ENCODE measurements at places on chromosomes 12 and 14.

- no peak for DNase-seq
Observed at GRCh38 chr14:101927859-101928258, 36.5 kb upstream of the DYNC1H1 start.

- no peak for DNase-seq
Observed at GRCh38 chr14:105400016-105400415, 1.7 kb downstream of the TEX22 start.

DNA sequence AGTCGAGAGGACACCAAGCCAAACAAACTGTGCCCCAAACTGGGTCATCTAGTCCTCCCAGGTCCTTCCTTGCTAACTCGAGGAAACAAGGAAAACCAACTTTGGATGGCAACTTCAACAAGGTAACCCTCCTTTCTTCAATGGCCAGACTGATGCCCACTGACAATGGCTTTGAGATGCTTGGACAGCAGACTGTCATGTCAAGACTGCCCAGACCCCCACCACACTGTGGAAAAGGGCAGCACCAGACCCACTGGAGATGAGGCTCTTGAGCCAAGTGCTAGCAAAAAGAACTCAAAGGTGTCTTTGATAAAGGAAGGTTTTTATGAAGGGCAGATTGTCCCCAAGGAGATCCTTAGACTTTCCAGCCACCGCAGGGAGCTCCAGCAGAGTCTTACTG, 9.0 kb upstream of the CDH24 start:
- no peak for DNase-seq

DNA sequence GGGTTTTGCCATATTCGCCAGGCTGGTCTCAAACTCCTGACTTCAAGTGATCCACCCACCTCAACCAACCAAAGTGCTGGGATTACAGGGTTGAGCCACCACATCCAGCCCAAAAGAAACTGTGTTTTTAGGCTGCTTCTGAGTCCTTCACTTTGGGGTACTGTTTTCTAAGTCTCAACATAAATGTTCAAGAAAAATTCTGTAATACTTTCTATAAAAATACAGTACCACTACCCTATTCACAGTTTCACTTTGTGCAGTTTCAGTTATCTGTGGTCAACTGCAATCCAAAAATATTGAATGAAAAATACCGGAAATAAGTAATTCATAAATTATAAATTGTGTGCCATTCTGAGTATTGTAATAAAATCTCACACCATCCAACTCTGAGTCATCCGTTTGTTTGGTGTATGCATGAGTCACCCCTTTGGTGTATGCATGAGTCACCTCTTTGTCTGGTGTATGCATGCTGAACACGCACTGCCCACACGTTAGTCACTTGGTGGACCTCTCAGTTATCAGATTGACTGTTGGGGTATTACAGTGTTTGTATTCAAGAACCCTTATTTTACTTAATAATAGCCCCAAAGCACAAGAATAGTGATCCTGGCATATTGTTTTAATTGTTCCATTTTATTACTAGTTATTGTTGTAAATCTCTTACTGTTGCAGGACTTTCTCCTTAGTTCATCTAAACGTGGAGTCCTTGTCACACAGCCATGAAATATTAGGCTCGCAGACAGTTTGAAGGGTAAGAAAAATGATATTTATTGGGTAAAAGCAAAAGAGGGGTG, 190.2 kb downstream of the FSCB start:
- no peak for DNase-seq

DNA sequence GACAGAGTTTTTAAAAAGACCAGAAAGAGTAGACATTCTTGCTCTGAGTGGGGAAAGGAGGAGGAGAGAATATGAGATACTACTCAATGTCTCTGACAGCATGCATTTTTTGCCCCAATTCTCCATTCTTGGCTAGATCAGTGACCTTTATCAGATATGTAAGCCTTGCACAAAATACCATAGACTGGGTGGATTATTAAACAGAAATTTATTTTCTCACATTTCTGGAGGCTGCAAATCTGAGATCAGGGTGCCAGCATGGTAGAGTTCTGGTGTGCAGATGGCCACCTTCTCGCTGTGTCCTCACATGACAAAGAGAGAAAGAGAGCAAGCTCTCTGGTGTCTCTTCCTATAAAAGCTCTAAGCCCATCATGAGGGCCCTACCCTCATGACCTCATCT, 38.6 kb downstream of the ANKS1B start:
- DNase-seq: no peak

DNA sequence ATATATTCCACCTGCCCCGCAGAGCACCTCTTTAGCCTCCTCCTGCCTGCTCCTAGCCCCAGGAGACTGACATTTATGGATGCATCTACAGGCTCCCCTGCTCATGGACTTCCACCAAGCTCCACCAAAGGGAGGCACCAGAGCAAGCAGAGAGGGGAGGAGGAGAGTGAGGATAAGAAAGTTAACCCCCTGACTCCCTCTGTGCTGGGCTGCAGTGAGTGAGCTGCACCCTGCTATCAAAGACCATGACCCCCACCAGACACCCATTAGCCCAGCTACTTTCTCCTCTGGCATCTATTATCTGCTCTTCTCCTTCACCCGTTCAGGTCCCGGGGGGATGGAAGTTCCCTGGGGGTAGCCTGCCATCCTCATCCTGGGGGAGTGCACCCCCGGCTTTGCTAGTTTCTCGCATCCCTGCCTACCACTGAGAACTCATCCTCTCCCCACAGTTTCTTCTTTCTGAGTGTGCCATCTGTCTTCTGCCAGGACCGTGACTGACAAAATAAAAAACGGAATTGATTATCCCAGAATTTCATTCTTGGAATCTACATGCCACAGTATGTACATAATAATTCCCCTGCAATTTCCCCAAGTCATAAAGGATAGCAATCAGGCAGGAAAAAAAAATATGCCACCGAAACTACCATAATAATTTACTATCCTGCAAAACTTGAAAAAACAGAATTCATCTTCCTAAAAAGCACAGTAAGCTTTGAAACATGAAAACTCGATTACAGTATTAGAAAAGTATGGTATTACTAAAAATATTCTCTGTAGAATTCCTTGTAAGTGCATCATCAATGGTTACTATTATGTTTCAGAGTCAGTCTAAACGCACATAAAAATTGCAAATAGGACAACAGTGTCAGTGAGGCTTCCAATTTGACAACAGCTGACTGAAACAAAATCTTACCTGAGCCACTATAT, 45.2 kb downstream of the FOXN3 start:
- DNase-seq: no peak

- no peak for DNase-seq
Observed at GRCh38 chr14:34650786-34651584, 21.0 kb upstream of the SNX6 start.

All from iPS DF 6.9 (cell line).